ENCODE measurements at places on chromosomes 1 and 21. TPM values are rescaled to one million over a fixed set of nuclear protein-coding genes. Genes with fewer than 3 reads are reported as not detected.

OR2L13 gene
- total RNA-seq, result not detected

- DNase-seq, result no peak
Measured at GRCh38 chr1:3417082-3417739, 37.3 kb upstream of the ARHGEF16 start.

ZNF683 gene
- total RNA-seq, result not detected

GRCh38 chr1:248800459-248800858, 25.3 kb downstream of the SH3BP5L start:
- no peak for DNase-seq

GRCh38 chr1:214022810-214023425, 35.1 kb downstream of the PROX1 start:
- DNase-seq, result no peak

GRCh38 chr1:101008229-101008834, 17.3 kb downstream of the DPH5 start:
- no peak for DNase-seq

DNA sequence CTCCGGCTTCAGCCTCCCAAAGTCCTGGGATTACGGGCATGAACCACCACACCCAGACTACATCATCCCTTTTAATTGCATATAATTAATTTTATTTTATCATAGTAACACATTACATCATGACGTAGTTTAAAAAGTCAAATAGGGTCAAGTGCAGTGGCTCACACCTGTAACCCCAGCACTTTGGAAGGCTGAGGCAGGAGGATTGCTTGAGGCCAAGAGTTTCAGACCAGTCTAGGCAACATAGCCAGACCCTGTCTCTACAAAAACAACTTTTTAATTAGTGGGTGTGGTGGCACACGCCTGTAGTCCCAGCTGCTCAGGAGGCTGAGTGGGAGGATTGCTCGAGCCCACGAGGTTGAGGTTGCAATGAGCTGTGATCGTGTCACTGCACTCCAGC, 20.7 kb downstream of the EFNA3 start:
- no peak for DNase-seq

CTSK gene
- 3.5 TPM for total RNA-seq

PIK3C2B gene
- total RNA-seq, result 151 TPM

DNA sequence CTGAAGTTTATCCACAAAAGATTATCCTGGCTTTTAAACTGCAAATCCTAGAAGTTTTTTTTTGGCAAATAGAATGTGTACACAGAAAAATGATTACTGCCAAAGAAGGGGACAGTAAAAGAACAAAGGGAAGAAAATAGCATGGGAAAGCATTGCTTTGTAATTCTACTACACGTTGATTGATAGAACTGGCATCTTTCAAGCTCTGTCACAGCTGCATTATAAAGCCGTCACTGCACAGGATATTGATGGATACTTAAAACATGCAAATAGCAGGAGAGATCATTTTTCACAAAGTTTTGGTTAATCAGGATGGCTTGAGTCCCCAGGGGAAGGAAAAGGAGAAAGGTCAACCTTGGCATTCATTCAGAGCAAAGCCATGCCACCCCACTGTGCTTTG, 183.7 kb upstream of the RRP15 start:
- DNase-seq, result no peak

DNA sequence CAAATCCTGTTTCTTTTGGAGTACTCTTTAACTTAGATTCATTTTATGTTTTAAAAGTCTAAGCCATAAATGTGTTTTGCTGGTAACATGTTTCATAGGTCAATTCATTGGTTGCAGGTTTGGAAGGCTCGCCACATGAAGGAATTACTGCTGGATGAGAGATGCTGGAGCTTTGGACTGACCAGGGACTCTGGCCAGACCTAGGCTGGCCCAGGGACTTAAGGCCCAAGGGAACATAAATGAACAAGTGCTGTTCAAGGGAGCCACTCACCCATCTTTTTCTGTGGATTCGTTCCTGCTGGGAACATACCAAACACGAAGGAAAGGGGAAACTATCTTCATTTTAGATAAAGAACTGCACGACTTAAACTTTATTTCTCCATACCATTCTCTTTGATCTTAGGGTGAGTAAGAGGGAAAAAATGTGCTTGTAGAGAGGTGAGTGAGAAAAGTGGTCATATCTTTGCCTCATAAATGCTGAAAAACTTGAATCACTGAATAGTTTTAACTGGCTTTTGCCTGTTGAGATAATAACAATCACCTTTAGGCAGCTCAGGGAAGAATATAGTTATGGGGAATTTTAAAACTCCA, 15.3 kb upstream of the SHCBP1L start:
- DNase-seq, result no peak

GRCh38 chr1:228923973-228924686, 188.9 kb downstream of the RHOU start:
- no peak for DNase-seq

DNA sequence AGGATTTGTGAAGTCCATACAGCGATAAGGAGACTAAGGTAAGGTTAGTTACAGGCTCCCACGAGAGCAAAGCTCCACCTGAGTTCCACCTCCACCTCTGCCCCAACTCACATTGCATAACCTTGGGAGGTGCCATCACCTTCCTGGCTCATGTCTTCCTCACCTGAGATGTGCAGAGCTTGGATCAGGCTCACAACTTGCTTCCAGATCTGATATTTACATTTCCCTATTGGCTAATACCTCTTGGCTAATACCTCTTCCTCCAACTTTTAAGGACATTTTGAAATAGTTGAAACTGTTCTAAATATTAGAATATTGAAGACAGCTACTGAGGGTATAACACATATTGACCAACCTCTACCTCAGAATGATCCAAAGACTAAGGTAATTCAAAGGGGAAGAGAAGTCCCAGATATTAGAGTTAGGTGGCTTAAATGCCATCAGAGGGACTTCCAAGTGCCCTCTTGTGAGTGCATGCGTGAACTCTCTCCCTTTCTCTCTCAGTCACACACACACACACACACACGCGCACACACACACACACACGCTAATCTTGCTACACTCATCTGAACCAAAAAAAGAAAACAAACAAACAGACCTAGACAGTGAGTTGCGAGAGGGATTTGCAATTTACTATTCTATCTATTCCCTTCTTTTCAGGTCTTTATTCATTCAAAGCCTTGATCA, 134.3 kb downstream of the PLPP3 start:
- no peak for DNase-seq

DNA sequence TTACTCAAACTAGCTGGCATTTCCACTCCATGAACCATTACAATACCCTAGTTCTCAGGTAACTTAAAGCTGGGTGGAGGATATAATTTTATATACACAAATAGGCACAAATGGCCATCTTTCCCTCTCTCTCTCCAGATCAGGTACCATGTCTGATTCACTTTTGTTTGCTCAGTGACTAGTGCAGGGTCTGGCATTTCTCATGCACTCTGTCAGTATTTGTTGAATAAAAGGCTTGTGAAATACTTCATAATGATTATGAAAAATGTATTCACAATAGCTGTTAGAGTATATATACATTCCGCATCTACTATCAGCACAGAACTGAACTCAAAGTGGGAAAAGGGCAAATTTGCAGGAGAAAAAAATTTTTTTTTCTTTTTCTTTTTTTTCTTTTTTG, 510.2 kb upstream of the USP24 start:
- no peak for DNase-seq

GRCh38 chr1:220957233-220957605, 78.0 kb downstream of the HLX start:
- no peak for DNase-seq

GRCh38 chr1:167707942-167708341, 13.8 kb upstream of the MPZL1 start:
- DNase-seq, result no peak

DNA sequence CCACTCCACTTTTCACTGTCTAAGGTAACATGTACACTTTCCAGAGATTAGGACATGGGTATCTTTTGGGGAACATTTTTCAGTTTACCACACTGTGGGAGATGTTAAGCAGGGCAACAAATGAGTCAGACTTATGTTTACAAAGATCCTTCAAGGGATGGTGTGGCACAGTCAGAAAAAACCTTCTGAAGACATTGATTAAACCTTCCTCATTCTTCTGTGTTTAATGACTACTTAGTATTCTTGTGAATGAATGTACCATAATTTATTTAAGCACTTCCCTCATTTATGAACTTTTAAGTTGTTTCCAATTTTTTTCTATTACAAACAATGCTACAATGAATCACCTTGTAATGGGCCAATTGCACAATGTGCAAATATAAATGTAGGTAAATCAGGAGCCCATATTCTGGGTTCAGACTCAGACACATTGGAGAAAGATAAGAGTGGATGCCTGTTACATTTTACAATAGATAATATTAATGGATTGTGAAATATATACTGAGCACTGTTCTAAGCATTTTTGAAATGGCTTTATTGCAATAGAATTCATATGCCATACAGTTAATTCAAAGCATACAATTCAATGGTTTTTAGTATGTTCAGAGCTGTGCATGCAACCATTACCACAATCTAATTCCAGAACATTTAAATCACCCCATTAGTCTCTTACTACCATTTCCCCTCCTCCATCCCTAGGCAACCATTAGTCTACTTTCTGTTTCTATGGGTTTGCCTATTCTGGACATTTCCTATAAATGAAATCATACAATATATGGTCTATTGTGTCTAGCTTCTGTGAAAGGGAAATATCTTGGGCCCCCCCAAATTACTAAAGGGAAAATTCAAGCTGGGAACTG, 1.9 kb upstream of the SFT2D2 start:
- no peak for DNase-seq

DNA sequence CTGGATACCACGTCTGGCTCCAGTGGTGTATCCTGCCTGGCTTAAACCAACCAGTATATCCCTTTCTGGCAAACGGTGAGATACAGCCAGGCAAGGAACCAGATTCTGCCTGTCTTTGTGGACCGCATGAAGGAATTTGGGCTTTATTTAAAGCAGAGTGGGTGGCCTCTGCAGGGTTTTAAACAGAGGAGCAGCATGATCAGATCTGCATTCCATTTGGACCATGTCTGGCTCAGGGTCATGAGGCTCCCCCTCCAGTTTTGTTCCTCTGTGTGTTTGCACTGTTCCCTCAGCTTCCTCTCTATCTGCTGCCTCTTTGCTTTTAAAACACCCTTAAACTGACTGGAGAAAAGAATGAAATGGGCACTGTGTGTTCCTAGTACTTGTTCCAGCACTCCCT, 195.0 kb downstream of the GIPC2 start:
- DNase-seq, result no peak

PLA2G5 gene
- total RNA-seq, result not detected

DNA sequence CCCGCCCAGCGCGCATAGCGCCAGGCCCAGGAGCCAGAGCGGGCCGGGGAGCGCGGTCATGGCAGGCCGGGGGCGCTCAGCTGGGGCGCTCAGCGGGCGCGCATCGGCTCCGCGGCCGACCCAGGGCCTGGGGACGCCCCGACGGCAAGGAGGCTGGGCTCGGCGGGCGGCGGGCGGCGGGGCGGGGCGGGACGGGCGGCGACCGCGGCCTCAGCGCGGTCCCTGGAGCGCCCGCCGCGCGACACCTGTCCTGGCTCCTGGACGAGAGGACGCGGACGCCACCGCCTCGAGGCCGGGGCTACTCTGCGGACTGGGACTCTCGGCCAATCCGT, 273 bp downstream of the BMP8B start:
- no peak for DNase-seq

- no peak for DNase-seq
Measured at GRCh38 chr1:21762022-21762404, 20.9 kb downstream of the USP48 start.

SPRR2B gene
- total RNA-seq, result not detected
